ENCODE measurements at places on chromosomes 16 and 17.
A peak's percentile ranks its signal among the peaks of the same experiment; 100 is the strongest.

DNA sequence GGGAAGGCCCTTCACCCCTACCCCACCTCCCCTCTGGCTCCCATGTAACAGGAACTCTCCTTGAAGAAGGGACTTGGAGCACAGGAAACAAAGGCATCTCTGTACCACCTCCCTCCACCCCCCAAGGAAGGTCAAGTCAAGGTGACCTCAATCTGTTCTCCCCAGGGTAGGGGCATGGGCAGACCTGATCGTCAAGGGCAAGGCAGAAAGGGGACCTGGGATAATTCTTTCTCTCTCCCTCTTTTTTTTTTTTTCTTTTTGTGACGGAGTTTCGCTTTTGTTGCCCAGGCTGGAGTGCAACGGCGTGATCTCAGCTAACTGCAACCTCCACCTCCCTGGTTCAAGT is 4.3 kb upstream of the STAT5A start:
- no peak for DNase-seq

DNA sequence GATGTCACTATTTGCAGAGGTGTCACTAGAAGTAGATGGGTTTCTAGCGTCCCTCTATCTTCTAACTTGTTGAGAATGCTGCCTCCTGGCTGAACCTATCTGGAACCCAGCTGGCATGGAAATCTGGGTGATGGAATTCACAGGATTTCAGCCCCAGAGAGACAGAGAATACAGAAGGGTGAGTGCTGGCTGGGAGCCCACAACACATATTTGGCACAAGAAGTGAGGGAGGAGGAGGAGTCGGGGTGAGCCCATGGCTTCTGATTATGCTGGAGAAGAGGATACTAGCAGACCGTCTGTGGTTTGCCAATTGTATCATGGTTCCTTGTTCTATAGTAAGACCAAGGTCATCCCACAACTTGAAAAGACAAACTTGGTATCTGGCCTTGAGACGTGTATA is 557.8 kb upstream of the SALL1 start:
- no peak for DNase-seq

DNA sequence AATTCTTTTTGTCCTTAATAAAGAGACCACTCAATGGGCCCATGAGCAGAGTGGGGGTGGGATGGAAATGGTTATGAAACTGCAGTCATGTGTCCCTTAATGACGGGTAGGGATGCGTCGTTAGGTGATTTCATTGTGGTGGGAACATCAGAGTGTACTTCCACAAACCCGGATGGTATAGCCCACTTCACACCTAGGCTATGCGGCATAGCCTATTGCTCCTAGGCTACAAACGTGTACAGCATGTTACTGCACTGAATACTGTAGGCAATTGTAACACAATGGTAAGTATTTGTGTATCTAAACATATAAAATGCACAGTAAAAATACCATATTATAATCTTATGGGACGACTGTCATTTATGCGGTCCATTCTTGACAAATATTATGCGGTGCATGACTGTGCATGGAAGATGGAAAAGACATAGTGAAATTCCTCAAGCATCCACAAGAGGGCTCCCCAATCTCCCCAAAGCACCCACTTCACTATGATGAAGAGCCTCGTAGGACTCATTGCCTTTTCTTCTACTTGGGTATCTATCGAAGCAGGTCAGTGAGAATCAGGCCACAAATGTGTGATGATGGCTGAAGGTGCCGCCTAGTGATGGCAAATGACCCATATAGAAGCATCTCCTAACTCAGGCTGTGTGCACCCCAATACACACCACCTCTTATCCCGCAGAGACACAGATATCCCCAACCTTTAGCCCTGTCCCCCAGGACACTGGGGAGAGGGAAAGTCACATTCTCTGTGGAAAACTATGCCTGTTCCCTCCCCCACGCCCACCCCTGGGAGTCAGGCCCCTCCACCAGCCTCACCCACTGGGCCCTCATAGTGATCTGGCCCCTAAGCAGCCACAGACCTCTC is 43.5 kb downstream of the TBX21 start:
- no peak for DNase-seq

- no peak for DNase-seq
These were observed 6.9 kb downstream of the DOK4 start for GRCh38 chr16:57479205-57479975.

DNA sequence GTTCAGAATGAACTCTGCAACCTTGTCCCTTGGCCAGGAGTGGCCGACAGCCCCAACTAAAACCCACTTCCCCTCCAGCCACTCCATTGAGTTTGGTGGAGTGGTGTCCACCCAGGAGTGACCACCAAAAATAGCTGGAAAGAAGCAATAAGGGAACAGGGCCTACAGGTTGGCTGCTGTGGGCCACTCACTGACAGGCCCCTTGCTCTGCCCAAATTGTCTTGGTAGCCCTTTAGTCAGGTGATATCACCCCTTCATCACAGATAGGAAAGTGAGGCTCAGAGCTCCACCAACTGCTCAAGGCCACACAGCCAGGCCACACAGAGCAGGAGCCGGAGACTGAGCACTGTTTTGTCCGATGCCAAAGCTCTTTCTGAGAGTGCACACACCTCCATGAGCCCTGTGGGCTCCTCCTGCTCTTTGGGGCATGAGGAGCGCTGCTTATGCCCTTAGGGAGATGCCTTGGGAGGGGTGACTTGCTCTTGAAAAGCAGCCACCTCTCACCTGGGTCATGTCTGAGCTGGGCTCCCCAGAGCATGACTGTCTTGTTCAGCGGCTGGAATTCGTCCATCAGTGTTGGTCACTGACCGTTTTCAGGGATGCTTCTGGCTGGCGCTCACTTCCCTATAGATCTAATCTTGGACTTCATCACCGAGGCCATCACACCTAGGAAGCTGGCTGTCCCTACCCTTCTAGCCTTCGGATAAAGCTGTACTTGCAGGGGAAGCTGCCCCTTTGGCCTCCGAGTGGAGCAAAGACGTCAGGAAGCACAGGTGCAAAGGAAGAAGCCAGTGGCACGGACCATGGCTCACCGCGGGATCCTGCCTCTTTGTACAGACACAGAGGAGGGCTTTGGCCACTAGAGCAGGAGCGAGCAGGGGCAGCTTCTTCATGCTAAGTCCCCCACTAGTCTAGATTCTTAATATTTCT is 186.0 kb upstream of the ZNF469 start:
- no peak for DNase-seq

DNA sequence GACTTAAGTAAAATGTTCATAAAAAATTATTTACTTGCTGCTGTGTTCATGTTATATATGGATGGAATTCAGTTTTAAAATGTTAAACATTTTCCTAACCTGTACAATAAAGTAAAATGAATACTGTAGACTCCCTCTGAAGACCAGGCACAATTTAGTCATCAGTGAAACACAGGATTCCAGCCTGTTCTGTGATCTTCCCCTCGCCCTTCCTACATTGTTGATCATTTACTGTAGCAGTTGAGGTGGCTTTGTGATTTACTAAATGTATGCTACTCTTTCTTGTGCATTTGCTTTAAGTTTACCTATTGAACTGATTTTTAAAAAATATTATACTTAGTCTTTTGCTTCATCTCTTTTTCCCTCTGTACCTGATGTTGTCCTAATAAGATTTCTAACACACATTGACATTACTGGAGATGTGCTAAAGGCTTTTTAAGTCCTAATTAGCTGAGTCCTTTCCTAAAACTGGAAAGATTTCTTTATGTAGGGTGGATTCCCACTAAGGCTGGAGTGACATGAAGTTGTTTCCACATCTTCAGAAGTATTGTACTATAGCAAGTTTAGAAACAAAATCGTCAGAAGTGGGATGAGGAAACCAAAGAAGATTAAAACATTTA is 38.1 kb downstream of the PHKB start:
- DNase-seq: no peak

DNA sequence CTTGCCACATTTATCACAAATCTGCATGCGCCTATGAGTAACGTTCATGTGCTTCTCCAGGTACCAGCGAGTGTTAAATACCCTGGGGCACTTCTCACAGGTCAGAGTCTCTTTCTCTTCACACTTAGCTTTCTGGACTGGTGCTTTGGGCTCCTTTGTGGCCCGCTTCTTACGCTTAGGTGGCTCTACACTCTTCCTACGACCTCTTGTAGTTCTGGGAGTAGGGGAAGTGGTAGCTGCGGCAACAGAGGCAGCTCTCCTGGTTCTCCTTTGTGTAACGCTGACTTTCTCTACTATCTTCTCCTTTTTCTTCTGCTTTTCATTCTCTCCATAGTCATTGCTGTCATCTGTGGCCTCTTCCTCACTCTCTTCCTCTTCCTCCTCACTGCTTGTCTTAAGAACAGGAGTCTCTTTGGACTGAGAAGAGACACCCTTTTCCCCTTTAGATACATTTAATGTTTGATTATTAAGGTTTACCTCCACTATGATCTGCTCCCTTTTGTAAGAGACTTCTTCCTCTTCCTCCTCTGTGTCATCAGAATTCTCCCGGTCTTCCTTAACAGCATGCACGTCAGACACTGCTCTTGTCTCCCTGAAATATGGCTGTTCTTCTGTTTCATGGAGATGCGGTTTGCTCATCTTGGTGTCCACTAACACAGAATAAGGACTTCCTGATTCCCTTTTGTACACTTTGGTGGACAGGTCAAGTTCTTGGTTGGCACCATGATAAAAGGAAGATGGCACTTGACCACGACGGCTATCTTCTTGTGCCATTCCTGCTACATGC is 45.0 kb downstream of the ZNF652 start:
- DNase-seq: no peak

DNA sequence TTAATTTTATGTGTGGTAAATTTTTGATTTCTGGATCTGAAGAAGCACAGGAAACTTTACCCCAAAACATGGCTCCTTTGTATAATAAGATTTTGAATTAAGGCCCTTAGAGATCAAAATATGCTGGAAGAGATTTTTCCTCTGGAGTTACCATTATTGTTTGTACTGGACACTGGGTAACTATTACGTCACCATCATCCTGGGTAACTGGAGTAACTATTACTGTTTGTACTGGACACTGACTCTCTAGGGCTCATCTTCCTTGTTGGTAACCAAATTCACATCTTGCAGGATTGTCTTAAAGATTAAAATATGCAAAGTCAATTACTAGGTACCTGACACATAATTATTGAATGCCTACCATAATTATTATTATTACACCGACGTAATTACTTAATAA is 593.8 kb upstream of the GOT2 start:
- no peak for DNase-seq

DNA sequence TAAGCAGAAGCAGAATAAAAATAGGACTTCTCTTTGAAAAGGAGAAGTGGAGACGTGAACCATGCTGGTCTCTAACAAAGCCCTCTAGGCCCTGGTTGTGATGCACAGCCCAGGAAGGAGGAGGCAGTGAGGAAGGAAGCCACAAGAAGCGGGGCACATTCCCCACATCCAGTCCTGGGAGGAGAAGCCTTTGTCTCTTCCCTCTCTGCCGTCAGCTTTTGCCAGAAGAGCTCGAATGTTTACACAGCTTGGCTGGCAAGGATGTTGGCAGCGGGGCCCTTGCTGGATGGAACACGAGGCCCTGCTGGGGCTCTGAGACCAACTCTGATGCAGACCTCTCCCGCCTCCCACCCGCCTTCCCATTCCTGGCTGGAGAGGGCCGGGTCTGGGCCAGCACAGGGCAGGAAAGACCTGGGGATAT is 91.3 kb downstream of the MAF start:
- DNase-seq: no peak

GRCh38 chr16:53848950-53849349 is 145.0 kb downstream of the FTO start:
- no peak for DNase-seq

GRCh38 chr17:3982541-3983017 is 18.3 kb upstream of the ATP2A3 start:
- DNase-seq: no peak

DNA sequence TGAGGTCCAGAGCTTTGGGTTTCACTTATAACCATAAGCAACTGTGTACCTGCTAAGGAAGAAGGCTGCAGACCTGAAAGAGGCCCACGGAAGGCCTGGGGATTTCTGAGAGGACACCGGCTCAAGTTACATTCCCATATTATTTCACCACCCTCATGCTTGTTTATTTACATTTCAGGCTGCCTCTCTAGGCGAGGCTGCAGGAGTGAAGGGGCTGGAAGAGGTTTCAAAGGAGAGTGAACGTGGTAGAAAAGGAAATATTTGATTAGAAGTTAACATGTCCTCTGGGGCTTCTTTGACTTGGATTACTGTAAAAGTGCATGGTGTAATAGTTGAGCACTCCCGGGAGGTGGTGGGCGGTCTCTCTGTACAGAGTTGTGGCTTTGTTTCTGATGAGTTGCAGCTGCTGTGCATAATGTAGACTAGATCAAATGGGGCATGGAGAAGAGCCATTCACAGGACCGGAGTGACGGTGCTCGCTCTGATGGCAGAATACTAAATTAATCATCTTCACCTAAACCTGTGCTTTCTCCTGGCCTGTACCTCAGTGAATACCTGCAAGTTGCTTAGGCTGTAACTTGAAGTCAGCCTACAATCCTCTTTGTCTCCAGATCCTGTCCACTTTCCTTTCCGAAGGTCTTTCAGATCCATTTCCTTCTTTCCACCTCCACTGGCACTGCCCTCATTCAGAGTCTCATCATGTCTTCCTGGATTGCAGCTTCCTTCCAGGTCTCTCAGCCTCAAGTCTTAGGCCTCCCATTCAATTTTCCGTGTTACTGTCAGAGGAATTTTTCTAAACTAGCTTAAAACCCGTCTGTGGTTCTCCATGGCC is 1.9 kb upstream of the CPD start:
- peak; percentile 26 for DNase-seq

DNA sequence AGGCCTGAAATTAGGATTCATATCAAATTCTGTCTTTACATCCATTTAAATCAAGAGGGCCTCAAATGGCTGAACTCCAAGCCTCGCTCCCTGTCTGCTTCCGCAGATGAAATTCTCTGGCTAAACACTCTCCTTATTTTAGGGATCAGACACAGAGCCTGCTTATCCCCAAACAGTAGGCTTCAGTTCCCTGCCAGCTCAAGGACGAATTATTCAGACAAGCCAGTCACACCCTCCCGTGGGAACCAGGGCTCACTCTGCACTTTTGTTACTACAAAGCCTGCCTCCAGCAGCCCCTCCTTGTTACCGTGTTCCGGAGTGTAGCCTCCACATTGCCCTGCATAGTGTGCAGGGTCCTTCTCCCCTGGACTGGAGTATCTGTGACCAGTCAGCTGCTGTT is 46.6 kb upstream of the LCMT1 start:
- DNase-seq: no peak

DNA sequence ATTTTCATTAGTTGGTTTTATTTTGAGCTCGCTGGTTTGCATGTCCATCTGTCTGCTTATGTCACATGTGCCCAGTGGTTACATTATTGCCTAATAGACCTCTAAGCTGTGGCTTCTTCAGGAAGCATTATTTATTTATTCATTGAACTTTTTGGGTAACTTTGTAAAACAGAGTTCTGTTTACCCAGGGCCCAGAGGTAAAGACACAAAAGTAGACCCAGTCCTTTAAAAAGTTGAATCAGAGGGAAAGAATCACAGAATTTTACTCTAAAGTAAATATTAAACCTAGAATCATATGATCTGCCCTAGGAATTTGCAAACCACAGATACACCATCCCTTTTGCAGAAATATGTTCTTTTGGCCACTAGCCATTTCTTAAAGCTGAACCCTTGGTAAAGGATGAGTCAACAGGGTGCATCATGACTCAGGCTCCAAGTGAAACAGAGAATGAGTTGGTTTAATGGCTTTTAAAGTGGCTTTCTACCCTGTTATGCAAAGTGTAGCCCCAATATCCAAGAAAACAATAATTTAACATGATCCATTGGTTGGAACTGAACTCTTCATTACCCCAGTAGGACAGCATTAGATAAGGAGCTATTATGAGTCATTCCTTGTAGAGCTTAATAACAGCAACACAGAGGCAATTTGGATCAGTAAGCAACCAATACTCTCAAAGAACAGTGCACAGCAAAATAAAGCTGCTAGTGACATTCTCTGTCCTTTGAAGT is 236.3 kb downstream of the KCNJ2 start:
- DNase-seq: no peak

GRCh38 chr16:23535901-23536300 is 21.2 kb downstream of the EARS2 start:
- no peak for DNase-seq

GRCh38 chr17:33972763-33973162 is 282.3 kb upstream of the CCL2 start:
- DNase-seq: no peak
